ENCODE measurements at places on chromosomes 1 and 21.

- no peak for DNase-seq
Observed at GRCh38 chr1:2213576-2214505, 14.3 kb upstream of the SKI start.

DNA sequence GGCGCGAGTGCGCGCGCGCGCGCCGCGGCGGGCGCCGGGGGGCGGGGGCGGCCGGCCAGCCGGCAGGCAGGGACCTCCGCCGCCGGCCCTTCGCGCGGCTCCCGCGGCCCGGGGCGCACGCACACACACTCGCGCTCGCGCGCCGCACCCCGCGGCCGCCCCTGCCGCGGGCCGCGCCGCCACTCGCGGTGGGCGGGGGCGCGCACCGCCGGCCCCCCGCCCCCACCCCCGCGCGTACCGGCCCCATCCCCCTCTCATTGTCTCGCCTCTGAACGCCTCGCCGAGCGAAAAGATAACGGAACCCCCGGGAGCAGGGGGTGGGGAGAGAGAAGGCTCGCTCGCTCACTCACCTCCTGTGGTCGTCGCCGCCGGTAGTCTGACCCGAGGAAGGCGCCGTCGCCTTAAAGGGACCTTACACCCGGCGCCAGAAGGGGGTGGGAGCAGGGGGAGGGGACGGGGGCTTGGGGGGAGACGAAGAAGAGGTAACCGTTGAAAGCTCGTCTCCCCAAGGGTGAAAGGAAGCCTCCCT, 428 bp downstream of the POGZ start:
- peak; percentile 32 for DNase-seq

- no peak for DNase-seq
Observed at GRCh38 chr1:61520401-61520800, 204.5 kb downstream of the TM2D1 start.

DNA sequence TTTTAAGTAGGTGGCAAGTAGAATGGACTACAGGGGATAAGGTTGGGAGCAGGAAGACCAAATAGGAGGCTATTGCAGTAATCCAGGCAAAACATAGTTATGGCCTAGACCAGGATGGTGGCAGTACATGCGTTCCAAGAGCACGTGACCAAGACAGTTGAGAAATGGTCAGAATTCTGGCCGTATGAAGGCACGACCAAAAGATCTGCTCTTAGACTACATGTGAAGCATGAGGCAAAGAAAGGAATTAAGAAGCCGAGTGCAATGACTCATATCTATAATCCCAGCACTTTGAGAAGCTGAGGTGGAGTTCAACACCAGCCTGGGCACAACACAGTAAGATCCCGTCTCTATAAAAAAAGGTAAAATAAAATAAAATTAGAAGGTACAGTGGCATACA, 71.3 kb downstream of the LUZP1 start:
- no peak for DNase-seq

DNA sequence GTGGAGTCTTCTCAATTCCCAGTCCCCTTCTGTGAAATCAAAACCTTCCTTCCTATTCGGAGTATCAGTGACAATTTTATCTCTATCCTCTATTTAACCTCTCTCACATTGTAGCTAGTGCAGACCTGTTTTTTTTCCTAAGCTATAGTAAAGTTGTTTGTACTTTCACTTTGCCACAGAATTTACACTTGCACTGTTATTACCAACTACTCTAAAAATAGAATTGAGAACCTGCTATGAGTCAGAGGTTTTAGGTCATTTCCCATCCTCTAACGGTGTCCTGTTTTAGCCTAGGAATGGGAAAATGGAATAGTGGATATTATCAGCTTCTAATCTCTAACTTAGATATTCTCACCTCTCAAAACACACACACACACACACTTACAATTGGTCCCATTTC, 862.7 kb downstream of the NCAM2 start:
- no peak for DNase-seq

DNA sequence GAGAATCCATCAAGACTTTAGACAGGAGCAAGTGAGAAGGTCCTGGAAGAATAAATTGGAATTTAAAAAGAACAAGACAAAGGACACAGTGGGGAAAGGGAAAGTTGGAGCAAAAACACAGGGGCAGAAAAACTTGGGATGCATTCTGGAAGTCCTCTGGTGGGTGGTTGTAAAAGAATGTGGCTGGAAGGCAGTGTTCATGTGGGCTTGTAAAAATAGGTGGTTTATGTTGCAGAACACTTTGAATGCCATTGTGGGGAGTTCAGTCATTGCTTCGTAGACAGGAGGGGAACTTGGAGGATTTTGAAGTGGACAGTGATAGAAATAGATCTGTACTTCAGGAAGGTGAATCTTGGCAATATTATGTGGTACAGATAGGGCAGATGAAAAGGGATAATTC, 15.2 kb downstream of the KIF1B start:
- DNase-seq: no peak

- DNase-seq: no peak
Observed at GRCh38 chr1:85366391-85367170, 90.1 kb upstream of the BCL10 start.

DNA sequence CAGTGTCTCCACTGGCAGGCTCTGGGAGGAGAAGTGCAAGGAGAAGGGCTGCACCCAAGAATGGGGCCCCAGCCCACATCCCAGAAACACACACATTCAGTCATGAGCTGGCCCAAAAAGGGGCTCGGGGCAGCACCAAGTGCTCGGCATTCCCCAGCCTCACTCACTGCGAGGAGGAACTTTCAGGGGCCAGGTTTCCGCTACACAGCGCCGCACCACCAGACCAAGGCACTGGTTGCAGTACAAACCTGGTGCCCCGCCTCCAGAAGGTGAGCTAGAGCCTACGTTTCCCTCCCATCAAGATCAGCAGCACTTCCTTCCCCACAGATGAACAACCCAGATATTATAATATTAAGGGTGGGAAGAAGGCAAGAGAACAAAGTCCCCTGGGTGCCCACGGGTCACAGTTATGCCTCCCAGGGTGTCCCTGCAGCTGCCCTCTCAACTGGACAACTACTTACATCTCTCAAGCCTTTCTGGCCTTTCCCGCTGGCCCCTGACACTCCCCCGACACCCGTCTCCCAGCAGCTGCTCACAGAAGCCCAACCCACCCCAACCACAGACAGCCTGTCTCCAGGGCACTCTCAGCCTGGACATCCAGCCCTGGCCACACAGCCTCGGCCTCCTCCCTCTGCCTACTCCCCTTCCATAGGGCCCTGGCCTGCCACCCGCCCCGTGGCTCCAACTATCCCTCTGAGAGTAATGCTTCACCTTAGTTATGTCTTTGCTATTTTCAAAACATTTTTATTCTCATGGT, 3.8 kb downstream of the PBXIP1 start:
- DNase-seq: no peak

- no peak for DNase-seq
Observed at GRCh38 chr21:36450511-36450910, 29.4 kb downstream of the CLDN14 start.

- no peak for DNase-seq
Observed at GRCh38 chr1:79711001-79711431, 704.5 kb upstream of the ADGRL4 start.

- DNase-seq: peak; percentile 82
Observed at GRCh38 chr1:44807364-44808062, 362 bp upstream of the DYNLT4 start.

GRCh38 chr1:222385955-222386354, 161.9 kb downstream of the HHIPL2 start:
- no peak for DNase-seq

DNA sequence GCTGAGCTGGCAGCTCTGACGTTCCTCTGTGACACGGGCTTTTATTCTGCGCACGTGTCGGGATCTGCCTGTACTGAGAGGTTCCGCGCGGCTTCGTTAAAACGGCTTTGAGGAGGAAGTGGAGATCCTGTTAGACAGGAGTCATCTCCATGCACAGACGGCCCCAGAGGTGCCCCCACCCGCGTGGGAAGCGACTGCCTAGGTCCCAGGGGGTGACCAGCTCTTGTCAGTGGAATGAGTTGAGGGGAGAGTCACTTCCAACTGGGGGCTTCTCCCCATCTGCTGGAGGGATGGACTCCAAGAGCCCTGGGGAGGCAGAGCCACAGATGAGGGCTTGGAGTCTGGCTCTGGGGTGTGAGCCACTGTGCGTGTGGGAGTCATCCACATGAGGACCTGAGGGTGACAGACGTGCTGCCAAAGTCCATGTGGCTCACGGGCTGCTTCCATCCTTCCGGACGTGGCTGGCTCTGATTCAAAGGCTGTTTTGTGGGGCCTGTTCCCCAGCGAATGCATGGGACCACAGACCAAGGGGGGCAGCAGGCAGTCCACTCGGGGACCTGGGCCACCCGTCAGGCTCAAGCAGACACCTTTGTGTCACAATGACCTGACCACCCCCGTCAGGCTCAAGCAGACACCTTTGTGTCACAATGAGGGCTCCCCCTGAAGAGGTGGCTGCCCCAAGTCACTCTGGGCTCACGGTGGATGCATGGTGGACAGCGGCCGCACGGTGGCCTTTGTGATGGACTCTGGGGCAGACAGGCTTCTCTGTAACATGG, 26.8 kb downstream of the PTTG1IP start:
- no peak for DNase-seq

DNA sequence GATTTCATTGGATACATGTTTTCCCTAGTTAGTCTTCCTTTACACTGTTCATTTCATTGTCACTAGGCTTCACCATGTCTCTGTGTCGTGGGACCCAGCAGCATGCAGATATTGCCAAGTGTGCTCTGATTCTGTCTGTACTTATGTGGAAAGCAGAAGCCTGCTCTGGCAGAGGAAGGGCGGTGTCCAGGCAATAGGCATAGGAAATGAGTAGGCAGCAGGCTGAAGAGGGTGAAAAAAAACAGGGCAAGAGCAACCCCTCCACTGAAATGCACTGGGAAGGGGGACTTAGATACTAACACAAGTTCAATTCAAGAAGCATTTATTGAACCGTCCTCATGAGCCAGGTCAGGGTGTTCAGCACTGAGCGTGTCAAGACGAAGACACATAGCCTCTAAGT, 85.2 kb upstream of the VAV3 start:
- DNase-seq: no peak

DNA sequence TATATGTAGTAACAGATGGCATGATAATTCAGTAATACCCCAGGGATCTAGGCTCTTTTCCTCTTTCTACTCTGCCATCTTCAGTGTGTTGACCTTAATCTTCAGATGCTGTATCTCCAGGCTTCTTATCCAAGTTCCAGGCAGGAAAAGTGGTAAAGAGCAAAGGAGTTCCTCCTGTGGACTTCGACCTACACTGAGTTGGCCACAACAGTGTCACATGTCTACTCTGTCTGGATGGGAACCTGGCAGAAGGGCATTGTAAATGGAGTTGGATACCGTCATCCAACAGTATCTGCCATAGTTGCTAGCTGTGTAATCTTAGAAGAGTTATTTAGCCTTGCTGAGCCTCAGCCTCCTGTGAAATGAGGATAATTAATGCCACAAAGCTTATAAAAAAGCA, 21.9 kb downstream of the IL23R start:
- DNase-seq: no peak

GRCh38 chr1:175866776-175867175, 123.4 kb upstream of the TNR start:
- no peak for DNase-seq

GRCh38 chr1:158045639-158046038, 52.2 kb downstream of the KIRREL1 start:
- DNase-seq: no peak

DNA sequence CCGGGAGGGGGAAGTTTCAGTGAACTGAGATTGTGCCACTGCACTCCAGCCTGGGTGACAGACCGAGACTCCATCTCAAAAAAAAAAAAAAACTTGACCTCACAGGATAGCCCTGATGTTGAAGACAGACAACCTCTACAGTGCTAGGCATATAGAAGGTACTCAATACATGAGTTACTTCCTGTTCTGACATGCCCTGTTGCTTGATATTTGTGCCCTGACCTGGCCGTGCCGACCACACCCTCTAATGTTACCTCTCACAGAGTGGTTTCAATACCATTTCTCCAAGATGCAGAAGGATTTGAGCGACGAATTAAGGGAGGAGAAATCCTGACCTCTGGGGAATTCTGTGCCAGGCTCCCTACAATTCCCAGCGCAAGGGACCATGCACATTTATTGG, 5.2 kb downstream of the PTAFR start:
- no peak for DNase-seq

GRCh38 chr1:230169454-230170152, 102.6 kb downstream of the GALNT2 start:
- no peak for DNase-seq

DNA sequence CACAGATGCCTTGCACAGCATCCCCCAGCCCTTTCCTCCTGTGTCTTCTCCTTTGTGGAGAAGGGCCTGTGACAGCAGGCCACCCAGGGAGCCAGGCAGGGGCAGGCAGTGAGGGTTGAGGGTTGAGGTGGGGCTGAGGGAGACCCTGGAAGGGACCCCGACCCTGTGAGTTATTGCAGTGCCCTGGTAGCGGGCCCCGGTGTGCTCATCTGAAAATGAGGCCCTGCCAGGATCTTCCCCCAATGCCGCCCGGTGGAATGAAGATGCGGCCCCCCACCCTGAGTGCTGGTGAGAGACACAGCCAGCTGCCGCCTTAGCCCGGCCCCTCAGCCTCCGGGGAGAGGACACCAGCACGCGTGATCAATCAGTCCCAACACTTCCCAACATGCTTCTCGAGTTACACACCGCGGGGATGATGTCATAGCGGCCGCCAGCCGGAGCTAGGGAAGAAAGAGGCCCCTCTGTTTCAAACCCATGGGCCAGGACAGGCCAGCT, 36.2 kb upstream of the ACTRT2 start:
- DNase-seq: no peak

- no peak for DNase-seq
Observed at GRCh38 chr1:186730951-186731729, 50.9 kb upstream of the PTGS2 start.

GRCh38 chr1:193058529-193059281, 455 bp downstream of the UCHL5 start:
- DNase-seq: peak; percentile 27

GRCh38 chr1:203057911-203058675, 27.7 kb downstream of the MYOG start:
- DNase-seq: no peak

DNA sequence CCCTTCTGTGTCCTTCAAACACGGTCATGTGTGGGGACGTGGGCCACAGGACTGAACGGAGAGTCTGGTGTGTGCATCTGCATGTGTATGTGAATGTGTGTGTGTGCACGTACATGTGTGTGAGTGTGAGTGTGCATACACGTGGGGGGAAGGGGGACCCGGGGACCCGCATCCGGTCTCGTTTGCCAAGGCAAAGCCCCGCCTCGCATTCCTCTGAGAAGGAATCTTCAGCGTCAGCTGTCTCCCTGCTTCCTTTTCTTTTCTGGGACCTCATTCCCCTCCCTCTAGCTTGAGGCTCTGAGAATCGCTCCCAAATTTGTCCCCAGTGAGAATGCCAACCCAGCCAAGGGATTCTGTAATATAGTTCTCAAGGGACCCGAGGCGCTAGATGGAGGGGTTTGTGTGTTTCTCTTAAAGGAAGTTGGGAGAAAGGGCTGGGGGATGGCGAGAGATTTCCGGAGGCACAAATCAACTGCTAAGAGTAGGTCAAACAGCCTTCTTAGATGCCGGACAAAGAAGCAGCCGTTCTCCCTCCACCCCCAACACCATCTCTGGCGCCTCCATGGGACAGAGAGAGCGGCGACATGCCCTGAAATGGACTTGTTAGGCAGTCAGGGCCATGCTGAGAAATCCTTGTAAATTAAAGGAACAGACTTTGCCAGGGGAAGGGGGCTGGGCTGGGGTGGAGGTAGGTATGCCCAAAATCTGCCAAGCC, 6.6 kb downstream of the IFFO2 start:
- DNase-seq: no peak
